ENCODE measurements at places on chromosomes 6 and 20. TPM values are rescaled to one million over a fixed set of nuclear protein-coding genes. Genes with fewer than 3 reads are reported as not detected.

TPD52L2 gene
- 48.8 TPM for total RNA-seq

ZNF292 gene
- total RNA-seq, result 63.2 TPM

BEND3 gene
- 3.0 TPM for total RNA-seq

RBM24 gene
- total RNA-seq, result not detected

MUC21 gene
- not detected for total RNA-seq

SLC32A1 gene
- total RNA-seq, result not detected

DNA sequence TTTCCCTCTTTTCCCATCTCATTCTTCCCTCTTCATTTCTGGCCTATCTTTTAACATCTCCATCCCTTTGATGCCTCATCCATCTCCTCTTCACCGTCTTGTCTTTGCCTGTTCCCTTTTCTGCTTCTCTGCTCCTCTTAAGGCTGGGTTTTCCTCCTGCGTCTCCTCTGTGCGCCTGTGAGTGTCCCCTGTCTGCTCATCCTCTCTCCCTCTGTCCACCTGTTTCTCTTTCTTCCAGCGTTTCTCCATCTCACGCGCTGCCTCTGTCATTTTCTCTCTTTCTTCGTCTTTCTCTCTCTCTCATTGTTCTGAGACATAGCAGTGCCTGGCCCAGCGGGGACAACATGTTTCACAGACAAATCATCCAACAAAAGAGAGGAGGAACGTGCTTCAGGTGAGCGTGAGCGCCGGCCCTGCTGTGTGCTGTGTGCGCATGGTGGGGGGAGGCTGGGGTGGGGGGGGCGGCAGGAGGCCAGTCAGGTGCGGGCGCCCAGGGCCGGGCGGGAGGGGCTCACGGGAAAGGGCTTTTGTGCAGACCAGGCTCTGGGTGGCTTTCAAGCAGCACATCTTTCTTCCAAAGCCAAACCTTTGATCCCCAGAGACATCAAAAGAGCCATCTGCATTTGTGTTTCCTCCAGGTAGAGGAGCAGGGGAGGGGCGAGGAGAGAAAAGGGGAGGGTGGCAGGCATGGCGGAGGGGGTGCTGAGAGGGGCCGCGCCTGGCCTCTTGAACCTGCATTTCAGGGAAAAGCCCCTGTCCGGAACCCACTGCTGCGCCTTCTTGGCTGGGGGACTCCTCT lies 121.3 kb downstream of the VEGFA start:
- H3K36me3 ChIP-seq, result no peaks in the 10 kb centered on the region
- H3K27ac ChIP-seq, result no peak overlapping the region
- H3K4me3 ChIP-seq, result no peak overlapping the region
- H3K27me3 ChIP-seq, result peaks cover 15% of the 10 kb centered on the region
- no peaks in the 10 kb centered on the region for H3K4me1 ChIP-seq
- DNase-seq, result no peak

DNA sequence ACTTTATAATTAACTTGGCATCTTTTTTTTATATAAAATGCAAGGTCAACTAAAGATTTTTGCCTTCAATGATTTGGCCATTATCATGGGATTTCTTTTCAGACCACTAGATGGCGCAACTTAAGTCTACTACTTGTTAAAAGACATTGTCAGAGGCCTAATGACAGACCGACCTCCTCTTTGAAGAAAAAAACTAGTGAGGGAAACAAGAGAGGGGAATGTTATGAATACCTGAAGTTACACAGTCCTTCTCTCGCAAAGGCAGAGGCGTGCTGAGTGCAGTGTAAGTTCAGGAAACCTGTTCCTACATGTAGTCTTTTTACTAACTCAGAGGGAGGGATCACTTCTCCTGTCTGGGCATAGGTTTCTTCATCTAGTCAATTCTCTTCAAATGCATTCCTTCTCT lies 9.3 kb downstream of the TRAPPC3L start:
- no peak for DNase-seq
- no peaks in the 10 kb centered on the region for H3K36me3 ChIP-seq
- no peak overlapping the region for H3K27ac ChIP-seq
- H3K4me3 ChIP-seq, result no peak overlapping the region

DNA sequence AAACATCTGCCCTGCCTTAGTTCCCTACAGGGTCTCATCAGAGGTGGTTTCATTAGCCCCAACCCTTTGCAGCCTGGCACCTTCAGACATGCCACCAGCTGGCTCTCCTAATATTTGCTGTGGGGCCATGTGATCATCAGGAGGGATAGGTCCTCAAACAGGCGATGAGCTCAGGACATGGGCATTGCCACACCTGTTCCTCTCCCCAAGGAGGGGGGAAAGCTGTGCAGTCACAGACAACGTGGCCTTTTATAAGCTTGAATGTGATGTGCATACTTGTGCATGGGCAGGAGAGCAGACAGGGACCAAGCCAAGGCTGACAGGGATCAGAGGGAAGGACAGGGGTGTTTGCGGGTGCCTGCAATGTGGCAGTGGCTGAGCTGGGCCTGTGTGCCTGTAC lies 78.8 kb upstream of the ZNFX1 start:
- H3K27ac ChIP-seq, result no peak overlapping the region
- no peak for DNase-seq
- H3K4me1 ChIP-seq, result no peaks in the 10 kb centered on the region
- H3K4me3 ChIP-seq, result no peak overlapping the region

DNA sequence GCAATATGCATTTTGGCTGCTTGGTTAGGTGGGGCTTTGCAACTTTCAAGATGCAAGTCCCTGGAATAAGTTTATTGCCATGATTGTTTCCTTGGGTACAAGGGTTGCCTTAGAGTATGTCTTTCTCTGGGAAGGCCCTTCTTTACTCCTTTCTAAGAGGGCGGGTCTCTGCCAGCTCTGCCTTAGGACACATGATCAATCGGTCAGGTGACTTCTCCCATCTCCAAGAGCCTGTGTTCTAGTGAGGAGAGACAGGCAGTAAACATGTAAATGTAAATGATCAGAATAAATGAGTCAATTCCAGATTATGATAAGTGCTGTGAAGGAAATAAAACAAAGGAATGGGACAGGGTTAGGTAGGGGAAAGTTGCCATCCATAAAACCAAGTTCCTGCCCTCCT lies 43.2 kb upstream of the BCAS1 start:
- peaks cover 7% of the 10 kb centered on the region for H3K27me3 ChIP-seq
- no peak overlapping the region for H3K4me3 ChIP-seq
- H3K27ac ChIP-seq, result no peak overlapping the region
- no peak for DNase-seq

- no peaks in the 10 kb centered on the region for H3K36me3 ChIP-seq
- H3K4me3 ChIP-seq, result no peak overlapping the region
- no peak overlapping the region for H3K27ac ChIP-seq
- no peak for DNase-seq
Measured at GRCh38 chr6:6927521-6928361, 180.0 kb upstream of the RREB1 start.

DNA sequence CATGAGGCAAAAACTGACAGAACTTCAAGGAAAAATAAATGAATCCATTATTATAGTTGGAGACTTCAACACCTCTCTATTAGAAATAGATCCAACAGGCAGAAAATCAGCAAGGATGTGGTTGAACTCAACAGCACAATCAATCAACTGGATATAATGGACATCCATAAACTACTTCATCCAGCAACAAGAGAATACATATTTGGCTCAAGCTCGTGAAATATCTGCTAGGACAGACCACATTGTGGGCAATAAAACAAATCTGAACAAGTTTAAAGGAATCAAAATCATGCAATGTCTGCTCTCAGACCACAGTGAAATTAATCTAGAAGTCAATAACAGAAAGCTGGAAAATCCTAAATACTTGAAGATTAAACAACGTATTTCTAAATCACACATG lies 362.6 kb downstream of the CD109 start:
- H3K27me3 ChIP-seq, result no peaks in the 10 kb centered on the region
- H3K36me3 ChIP-seq, result no peaks in the 10 kb centered on the region
- DNase-seq, result no peak
- H3K4me3 ChIP-seq, result no peak overlapping the region

DNA sequence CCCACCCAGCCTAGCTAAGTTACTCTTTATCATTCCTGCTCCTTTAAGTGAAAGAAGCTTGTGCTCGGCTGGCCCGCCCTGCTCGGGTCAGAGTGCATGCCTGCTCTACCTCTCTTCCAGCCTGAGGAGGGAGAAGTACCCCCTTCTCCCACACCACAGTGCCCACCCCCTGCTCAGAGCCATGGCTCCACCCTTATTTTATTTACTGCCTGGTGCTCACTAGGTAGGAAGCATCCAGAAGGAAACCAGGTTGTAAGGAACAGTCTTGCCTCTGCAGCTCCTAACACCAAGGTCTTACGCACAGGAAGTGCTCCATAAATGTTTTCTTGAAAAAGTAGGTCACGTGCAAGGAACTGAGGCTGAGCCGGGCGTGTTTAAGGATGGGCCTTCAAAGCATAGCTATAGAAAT lies 105.7 kb upstream of the SNX9 start:
- peaks cover 14% of the 10 kb centered on the region for H3K27me3 ChIP-seq
- no peak overlapping the region for H3K4me3 ChIP-seq
- H3K4me1 ChIP-seq, result no peaks in the 10 kb centered on the region
- H3K36me3 ChIP-seq, result no peaks in the 10 kb centered on the region

DNA sequence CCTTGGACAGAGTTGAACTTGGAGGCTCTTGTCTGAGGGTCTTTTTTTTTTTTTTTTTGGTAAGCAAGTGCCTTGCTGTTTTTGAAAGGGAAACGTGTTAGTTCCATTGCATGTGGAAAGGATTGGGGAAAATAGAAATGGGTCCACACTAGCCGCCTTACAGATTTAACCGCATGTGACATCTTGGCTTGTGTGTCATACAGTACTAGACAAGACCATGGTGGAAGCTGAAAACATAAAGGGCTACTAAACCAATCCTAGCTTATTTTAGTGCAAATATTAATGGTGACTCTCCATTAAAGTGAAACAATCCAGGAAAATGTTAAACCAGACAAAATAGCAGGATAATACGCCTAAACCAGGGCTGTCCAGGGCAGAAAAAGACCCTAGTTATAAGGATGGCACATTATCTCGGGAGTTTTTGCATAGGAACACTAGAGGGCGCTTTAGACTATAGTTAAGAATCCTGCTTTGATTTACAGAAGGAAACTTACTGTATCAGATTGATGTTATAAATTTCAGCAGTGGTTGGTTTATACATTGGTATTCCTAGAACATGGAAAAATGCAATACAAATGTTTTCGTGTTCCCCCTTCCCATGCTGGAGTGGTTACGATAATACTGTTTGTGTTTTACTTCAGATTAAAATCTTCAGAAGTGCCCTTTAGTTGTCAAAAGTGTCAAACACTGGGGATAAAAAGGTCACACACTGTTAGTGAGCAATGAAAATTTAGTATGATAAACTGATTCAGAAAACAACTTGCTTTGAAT lies 59.8 kb upstream of the DEK start:
- H3K4me3 ChIP-seq, result no peak overlapping the region
- H3K4me1 ChIP-seq, result no peaks in the 10 kb centered on the region
- peaks cover 3% of the 10 kb centered on the region for H3K27me3 ChIP-seq

DNA sequence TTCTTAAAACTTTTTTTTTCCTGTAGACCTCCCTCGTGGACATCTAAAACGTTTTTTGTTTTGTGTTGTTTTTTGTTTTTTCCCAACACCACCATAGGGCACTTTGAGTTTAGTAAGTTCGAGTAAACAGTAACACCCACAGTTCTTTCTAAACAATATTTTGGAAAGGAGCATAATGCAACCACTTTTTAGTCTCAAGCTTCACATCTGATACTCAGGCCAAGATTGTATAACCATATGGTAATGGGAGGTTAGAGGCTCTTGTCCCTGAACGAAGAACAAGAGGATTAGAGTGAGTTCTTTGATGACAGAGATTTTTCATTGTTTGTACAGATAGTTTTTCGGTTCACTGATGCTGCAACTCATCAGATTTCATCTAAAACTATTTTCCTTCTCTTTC lies 144.6 kb downstream of the MTHFD1L start:
- H3K27me3 ChIP-seq, result no peaks in the 10 kb centered on the region
- no peak for DNase-seq
- H3K36me3 ChIP-seq, result no peaks in the 10 kb centered on the region
- no peak overlapping the region for H3K27ac ChIP-seq
- H3K4me3 ChIP-seq, result no peak overlapping the region

DNA sequence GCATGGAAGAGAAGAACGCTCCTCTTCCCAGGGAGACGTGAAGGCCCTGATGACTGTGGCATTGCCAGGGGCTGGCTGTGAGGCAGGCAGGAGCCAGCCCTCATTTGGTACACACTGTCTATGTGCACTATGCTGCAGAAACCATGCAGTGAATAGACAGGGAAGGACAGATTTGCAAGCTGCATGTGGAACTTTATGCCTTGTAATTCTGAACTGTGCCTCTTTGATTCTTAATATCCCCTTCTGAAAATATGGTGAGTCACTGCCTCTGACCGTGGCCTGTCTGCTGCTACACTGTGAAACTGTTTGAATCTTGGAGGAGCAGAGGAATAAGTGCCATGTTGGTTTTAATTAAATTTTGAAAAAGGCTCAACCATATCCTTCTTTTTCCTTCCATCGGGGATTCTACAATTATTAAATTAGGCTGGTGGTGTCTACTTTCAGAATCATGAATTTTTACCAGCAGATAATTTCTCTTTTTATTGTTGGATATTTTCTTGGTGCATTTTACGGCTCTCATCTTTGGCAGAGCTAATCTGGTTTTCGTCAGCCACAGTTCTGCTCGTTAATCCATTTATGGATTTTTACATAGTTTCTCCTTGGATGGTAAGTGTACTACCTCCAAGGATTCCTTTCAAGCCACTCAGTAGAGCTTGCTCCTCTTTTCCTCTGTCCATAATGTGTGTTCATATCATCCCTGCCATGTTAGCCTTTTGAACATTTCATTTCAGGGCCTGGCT lies 301.0 kb upstream of the SLC35B3 start:
- peaks cover 14% of the 10 kb centered on the region for H3K36me3 ChIP-seq
- no peak for DNase-seq
- no peak overlapping the region for H3K27ac ChIP-seq
- no peak overlapping the region for H3K4me3 ChIP-seq

GRCh38 chr6:39951191-39951590 lies 16.9 kb upstream of the MOCS1 start:
- H3K4me1 ChIP-seq, result no peaks in the 10 kb centered on the region
- no peak for DNase-seq
- H3K27ac ChIP-seq, result no peak overlapping the region
- no peaks in the 10 kb centered on the region for H3K36me3 ChIP-seq
- peaks cover 8% of the 10 kb centered on the region for H3K27me3 ChIP-seq
- H3K4me3 ChIP-seq, result no peak overlapping the region

- H3K27ac ChIP-seq, result no peak overlapping the region
- H3K4me3 ChIP-seq, result no peak overlapping the region
- DNase-seq, result no peak
- H3K4me1 ChIP-seq, result no peaks in the 10 kb centered on the region
- H3K27me3 ChIP-seq, result peaks cover 3% of the 10 kb centered on the region
Measured at GRCh38 chr6:128438393-128438792, 82.0 kb downstream of the PTPRK start.

- H3K27ac ChIP-seq, result no peak overlapping the region
- peaks cover 9% of the 10 kb centered on the region for H3K36me3 ChIP-seq
- H3K4me1 ChIP-seq, result no peaks in the 10 kb centered on the region
- H3K27me3 ChIP-seq, result peaks cover 2% of the 10 kb centered on the region
- H3K4me3 ChIP-seq, result no peak overlapping the region
Measured at GRCh38 chr6:88238065-88238464, 71.9 kb upstream of the CNR1 start.

- H3K36me3 ChIP-seq, result no peaks in the 10 kb centered on the region
- no peaks in the 10 kb centered on the region for H3K27me3 ChIP-seq
- H3K27ac ChIP-seq, result no peak overlapping the region
Measured at GRCh38 chr20:37369846-37370245, 23.9 kb downstream of the SRC start.

Data from natural killer cell treated with Interleukin-12 subunit alpha and Interleukin-12 subunit beta and Interleukin-15 and Interleukin-18, amount 100 ng/mL, for 72 hours (primary cell).